ENCODE measurements at places on chromosomes 5 and 9.
A peak's percentile ranks its signal among the peaks of the same experiment; 100 is the strongest.

GRCh38 chr5:65451436-65451835, 30.3 kb downstream of the ADAMTS6 start:
- DNase-seq, result no peak

DNA sequence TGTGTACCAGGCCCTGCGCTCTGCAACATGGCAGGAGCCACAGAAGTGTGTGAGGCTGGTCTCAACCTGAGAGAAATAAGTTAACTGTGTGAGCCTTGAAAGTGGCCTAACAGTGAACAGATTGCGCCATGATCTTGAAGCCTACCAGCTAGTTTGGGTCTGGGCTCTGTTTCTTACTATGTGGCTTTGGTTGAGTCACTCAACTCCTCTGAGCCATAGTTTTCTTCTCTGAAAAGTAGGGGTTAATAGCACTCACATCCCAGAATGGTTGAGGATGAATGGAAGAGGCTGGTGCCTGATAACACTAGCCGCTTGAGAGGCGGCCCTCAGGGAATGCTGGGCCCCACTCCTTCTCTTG, 121.5 kb downstream of the RGS3 start:
- DNase-seq, result no peak

GRCh38 chr9:93829271-93830011, 125.7 kb downstream of the BARX1 start:
- no peak for DNase-seq

GRCh38 chr5:38468202-38468673, 88.2 kb downstream of the LIFR start:
- DNase-seq, result no peak

GRCh38 chr9:79477955-79478771, 93.6 kb upstream of the TLE4 start:
- peak; percentile 10 for DNase-seq

DNA sequence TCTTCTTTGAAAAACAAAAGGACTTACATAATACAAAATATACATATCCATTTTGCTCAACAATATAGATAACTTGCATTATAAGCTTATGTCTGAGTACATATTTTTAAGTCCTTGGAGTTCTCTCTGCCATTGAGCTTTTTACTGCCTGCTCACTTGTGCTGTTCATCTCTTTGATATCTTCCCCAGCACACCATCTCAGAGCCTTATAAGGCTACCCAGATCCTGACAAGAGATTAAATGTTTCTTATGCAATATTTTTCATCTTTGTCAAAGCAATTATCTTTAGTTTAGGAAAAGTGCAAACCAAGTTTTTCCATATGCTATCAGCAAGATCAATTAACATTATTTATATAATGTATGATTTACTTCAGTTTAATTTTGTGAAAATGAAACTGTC, 60.7 kb upstream of the ITGA1 start:
- DNase-seq, result no peak

DNA sequence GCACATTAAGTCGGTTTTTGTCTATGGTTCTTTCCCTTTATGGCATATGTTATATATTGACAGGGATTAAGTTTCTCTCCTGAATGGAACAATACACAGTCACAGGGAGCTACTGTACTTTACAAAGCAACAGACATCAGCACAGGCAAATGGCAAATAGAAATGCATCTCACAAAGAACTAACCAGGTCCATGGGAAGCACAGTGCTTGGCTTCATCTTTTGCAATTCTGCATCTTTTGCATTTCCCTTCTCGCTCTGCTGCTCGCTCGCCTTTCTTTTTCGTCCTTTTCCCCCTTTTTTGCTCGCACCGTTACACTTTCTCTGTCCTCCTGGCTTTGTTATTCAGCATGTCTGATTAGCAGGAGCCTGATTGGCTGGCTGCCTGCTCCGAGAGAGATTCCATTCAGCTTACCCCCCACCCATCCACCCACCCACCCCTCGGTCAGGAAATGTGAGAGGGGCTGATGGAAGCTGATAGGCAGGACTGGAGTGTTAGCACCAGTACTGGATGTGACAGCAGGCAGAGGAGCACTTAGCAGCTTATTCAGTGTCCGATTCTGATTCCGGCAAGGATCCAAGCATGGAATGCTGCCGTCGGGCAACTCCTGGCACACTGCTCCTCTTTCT, at the start of gene ADAMTSL1:
ADAMTSL1 (plus strand) TSS at position 502 of the 628 bp plus-strand sequence; CDS start at position 582, 80 bp downstream.
- DNase-seq, result no peak

DNA sequence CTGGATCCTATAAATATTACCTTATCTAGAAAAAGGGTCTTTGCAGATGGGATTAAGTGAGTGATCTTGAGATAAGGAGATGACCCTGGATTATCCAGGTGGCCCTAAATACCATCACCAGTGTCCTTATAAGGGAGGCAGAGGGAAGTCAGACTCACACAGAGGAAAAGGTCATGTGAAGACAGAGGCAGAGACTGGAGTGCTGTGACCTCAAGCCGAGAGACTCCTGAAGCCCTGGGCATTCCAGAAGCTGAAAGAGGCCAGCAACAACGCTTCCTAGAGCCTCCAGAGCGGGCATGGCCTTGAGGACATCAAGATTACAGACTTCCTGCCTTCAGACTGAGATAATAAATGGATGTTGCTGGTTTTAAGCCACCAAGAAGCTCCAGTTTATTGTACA, 118.8 kb downstream of the ATPSCKMT start:
- DNase-seq, result no peak

DNA sequence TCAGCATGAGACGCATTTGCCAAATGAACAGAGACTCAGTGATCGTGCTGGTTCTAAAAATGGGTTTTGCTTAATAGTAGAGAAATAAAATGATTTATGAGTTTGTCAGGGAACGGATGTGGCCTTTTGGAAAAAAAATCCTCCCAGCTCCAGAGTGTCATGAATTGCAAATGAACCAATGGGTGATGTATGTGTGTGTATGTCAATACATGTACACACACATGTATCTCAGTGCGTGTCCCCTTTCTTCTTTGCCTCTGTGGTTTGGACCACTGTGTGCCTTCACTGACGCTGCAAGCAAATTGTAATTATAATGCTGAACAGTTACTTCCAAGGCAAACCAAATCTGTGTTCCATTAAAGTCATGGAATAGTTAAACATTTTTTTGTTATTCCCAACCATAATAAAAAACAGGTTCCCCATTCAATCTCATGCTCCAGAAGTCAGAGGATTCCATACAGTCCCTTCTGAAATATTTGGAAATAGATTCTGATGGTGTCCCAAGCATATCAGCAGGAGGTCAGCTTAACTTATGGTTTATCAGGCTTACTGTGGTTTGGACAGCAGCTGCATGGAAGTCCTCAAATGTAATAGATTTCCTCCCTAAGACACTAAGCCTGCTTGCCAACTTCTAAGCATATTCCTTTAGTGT, 630.5 kb downstream of the ACTL7B start:
- DNase-seq, result no peak
